ENCODE measurements at places on chromosomes 4 and X. TPM values are rescaled to one million over a fixed set of nuclear protein-coding genes. Genes with fewer than 3 reads are reported as not detected.

The PITX2 gene
- 1.1 TPM for total RNA-seq

The KCNIP4 gene
- total RNA-seq: not detected

The FOXR2 gene
- total RNA-seq: not detected

The NLGN4X gene
- total RNA-seq: not detected

All from A549 treated with CORT108297 at 1 μM for 4 hours (cell line).